Stimulated activated CD4-positive, alpha-beta T cell treated with anti-CD3 and anti-CD28 coated beads, Interleukin-4, amount 100 ng/mL, for 48 hours (primary cell): ENCODE measurements at places on chromosomes 1 and 21.

DNA sequence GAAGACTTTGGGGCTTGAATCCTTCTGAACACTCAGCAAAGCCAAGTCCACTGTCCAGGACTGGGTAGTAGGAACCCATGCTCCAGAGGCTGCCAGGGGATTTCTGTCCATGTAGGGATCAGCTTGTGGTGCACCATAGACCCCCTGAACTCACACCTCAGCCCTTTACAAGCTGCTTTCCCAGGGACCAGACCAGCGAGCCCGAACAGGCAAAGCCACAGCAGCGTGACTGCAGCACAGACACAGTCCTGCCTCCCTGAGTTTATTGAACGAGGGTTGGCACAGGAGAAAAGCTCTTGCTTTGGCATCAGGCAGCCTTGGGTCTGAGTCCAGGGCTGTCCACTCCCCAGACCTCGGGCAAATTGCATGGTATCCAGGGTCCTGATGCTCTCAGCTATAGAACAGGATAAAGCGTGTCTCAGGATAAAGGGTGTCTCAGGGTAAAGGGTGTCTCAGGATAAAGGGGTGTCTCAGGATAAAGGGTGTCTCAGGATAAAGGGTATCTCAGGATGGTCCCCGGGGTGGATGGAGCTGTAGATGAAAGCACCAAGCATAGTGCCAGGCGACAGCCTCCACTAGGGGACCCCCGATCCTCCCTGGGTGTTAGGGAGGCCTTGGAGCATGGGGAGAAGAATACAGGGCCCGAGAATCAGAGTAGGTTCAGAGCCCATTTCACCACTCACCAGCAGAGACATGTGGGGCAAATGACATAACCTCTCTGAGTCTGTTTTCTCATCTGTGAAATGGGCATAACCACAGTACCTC, 648.8 kb downstream of the NPHP4 start:
- DNase-seq = no peak

DNA sequence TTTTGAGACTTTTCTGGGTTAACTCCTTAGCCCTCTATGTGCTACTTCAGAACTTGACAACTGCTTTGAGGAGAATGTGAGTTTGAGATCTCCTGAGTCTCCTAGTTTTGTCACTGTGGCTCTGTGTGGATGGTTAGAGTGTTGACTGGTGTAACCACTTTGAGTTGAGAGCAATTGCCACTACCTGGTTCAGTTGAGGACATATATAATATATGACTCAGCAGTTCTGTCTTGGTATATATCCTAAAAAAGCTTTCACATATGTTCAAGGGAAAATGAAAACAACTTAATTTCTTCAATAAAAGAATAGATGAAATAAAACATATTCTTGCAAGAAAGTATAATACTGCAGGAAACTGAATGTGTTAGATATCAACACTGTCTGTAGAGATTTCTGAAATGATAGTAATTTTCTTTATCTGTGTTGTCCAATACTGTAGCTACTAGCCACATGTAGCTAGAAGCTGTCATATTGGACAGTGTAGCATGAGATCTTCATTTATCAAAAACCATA, 96.7 kb upstream of the QSOX1 start:
- DNase-seq = no peak

DNA sequence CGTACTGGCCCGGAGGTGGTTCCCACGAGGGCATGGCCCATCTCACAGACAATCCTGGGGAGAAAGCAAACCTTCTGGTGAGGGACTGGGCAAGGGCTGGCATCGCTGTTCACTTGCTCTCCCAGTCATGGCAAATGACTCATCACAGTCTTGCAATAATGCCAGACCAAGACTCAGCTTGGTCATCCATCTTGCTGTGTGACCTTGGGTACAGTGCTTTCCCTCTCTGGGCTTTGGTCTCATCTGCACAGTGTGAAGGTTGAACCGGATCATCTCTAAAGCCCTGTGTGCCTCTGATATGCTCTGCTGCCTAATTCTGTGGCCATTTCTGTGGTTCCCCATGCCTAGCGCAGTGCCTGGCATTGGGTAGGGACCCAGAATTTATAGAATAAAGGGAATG, 143.6 kb upstream of the CD34 start:
- DNase-seq = no peak

- peak; percentile 69 for DNase-seq
Measured at GRCh38 chr1:9721606-9722377, 70.3 kb downstream of the PIK3CD start.

DNA sequence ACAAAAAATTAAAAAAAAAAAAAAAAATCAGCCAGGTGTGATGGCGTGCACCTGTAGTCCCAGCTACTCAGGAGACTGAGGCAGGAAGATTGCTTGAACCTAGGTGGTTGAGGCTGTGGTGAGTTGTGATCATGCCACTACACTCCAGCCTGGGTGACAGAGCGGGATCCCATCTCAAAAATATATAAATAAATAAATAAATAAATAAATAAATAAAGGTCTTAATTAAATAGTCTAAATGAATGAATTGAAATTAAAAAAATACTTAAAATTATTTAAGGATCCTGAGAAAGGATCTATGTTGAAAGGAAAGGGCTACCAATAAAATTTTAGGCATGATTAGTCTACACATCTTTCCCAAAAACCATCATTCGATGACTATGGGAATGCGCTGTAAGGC, 67.4 kb upstream of the HP1BP3 start:
- DNase-seq = no peak

- DNase-seq = no peak
Measured at GRCh38 chr1:81660286-81660685, 140.4 kb upstream of the ADGRL2 start.

DNA sequence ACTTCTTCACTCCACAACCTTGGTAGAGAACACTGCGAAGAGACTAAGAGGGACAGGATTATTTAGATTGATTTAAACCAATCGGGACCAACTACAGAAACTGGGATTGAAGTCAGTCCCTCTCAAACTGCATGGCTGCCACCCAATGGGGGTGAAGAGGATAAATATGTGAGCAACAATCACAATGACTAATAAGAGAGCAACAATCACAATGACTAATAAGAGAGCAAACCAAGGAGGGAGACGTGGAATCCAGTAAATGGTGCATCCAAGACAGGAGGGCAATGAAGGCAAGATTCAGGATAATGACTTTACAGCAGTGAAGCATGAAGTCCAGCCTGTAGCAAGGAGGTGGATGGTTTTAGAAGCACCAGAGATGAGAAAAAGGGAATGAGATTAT, 322.8 kb downstream of the TTLL7 start:
- no peak for DNase-seq

DNA sequence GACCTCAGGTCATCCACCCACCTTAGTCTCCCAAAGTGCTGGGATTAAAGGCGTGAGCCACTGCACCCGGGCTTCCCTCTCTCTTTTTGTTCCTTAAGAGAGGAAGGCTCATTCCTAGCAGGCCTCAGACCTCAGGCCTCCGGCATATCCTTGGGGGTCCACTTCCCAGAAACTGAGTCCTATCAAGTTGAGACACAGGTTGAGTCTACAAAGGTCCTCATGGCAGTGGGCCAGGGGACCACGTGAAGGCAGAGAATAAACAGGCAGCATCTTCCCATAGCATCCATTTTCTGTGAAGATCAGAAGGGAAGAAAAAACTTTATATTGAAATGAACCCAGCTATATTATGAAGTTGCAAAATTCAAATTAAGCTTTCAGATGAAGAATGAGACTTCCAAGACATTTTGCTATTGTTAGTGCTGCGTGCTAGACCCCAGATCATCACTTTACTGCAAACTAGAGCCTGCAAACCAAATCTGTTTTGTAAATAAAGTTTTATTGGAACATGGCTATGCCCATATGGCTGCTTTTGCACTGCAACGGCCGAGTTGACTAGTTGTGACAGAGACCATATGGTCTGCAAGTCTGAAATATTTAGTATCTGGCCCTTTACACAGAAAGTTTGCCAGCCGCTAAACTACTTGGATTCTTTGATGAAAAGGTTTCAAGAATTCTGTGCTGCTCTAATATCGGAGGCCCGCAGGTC, 3.5 kb upstream of the CELA2A start:
- no peak for DNase-seq

DNA sequence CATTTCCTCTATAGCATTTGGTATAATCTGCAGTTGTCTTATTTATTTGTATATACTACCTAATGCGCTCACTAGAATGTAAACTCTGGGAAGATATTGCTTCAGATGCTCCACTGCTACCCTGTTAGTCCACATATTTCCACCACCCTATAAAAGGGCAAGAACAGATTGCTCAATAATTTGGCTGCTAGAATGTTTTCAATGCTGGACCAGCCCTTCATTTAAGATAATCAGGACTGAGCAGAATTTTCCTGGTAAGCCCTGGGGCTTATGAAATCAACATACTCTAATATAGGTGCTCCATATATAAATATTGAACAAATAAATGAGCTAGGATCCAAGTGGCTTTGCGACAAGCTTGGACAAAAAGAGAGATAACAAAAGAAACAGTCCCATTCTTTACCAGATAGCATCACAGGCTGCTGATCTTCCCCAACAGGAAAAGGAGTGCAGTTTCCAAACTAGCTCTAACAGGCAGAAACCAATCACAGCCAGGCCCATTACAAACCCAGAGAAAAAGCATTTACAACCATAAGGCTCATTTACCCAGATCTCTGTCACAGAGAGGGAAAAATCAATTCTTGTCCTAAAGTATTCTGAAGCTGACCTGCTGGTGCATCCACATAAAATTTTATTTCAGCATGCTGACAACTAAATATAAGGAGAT, 8.3 kb downstream of the BCAR3 start:
- DNase-seq = no peak

DNA sequence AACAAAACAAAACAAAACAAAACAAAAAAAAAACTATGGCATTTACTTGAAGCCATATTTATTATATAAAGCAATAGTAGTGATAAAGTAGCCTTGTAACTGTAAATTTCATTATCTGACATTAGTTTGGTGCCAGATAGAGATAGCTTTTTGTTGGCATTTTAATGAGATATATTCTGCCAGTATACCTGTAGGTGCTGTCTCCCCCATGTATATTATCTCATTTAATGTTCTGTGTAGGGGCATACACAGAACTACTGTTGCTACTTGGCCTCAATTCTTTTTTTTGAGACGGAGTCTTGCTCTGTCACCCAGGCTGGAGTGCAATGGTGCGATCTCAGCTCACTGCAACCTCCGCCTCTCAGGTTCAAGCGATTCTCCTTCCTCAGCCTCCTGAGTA, 67.4 kb downstream of the TMEM200B start:
- no peak for DNase-seq

DNA sequence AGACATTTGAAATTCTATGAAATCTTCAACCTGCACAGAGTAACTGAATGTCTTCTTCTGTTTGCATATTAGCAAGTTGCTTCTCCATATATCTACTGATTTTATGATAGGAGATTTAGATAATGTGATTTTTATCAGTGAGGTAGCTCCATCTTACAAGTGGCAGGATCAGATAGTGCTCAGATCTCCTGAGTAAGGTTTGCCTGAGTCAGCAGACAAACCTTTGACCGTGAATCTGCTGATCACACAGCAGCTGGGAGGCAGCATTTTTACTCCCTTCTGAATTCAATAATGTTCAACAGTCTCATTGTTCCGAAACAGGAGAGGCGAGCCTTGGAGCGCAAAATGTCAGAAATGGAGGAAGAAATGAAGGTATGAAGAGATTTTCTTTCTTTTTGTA, 141.4 kb downstream of the SYT2 start:
- DNase-seq = no peak

DNA sequence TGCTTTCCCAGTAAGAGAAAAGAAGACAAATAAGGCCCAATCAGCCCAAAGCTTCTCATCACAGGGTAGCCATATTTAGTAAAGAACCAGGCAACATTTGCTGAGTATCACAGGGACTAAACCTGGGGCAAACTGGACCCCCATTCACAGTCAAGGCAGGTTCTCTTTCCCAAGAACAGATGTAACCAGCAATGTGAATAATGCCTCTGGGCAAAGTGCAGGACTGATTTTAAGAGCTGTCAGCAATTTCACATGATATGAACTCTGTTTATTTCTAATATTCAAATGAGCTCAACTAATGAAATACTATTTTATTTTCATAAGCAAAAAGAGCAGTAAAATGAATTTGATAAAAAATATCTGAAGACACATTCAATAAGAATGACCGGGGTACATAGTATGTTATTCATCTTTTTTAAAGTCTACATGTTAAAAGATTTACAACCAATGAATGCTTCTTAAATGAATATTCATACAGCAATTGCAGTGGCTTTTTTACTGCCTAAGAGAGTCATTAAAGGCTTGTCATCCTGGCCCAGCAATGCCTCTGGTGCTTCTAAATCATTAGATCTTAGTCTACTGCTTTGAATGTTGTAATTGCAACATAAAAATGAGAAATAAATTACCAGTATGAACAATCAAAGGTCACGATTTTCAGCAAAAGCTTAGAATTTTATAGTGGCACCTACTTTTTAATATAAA, 308.8 kb downstream of the SMYD3 start:
- DNase-seq = no peak

DNA sequence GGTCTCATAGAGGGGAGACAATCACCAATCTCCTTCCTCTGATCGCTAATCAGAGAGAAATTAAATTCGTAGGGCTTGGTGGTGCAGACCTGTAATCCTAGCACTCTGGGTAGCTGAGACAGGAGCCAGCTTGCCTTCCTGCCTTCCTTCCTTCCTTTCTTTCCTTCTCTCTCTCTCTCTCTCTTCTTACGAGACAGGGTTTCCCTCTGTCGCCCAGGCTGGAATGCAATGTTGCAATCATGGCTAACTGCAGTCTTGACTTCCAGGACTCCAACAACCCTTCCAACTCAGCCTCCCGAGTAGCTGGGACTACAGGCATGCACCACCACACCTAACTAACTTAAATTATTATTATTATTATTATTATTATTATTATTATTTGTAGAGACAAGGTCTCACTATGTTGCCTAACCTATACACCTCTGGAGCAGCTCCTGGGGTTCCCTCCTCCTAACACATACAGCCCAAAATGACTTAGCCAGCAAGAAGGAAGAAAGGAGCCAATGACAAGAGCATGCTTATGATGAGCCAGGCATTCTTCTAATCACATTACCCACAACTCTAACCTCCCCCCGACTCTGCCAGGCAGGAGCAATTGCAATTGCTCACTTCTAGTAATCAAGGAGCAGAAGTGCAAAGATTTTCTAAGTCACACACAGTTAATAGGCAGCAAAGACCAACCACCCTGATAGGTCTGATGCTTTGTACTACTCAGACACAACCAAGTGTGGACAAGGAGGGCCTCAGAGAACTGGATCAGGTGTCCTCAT, 105.4 kb upstream of the F3 start:
- DNase-seq = no peak

DNA sequence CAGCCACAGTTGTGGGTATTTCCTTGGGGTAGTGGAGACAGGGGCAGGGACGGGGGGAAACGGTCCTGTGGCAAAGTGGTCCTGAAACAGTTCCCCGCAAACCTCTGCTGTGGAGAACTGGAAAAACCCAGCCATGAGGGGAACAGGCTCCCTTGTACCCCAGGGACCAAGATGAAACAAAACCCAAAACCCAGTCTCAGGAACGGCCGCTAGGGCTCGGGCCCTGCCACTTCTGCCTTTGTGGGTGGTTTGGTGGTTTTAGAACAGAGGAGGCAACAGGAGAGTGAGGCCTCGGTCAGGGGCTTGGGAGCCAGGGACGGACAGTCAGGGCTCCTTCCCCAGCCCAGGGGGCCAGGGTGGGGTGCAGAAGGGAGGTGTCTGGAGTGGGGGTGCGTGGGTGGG, 24.8 kb upstream of the EDN2 start:
- DNase-seq = no peak
